Aorta (tissue), 5 donors: ENCODE measurements at places on chromosomes 11 and 22. TPM values are rescaled to one million over a fixed set of nuclear protein-coding genes. Genes with fewer than 3 reads are reported as not detected.

- DNase-seq: no peak
- no peaks in the 10 kb centered on the region for H3K27me3 ChIP-seq
- H3K36me3 ChIP-seq: no peaks in the 10 kb centered on the region
- no peak overlapping the region for H3K4me3 ChIP-seq
- no peak overlapping the region for H3K27ac ChIP-seq
These were observed 95.1 kb downstream of the CCDC81 start for GRCh38 chr11:86469491-86470388.

The CRYBB2 gene
- 0.45 TPM for total RNA-seq

DNA sequence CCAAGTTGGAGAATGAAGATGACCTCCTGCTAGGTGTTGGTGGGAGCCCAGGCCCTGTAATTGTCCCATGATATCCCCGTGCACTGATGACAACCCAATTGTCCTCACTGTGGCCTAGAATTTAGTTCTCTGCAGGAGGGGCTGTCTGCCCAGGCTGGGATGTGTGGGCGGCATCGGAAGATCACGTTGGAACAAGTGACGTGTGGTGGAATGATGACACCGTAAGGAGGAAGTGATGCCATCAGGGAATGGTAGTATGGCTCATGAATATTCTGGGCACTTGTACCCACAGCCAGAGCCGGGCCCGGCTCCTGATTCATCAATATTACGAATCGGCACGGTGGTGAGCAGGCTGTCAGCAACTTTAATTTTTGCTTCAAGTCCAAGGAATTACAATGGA is 111.6 kb downstream of the MIAT start:
- no peak for DNase-seq
- H3K27ac ChIP-seq: no peak overlapping the region
- no peaks in the 10 kb centered on the region for H3K27me3 ChIP-seq
- H3K4me3 ChIP-seq: no peak overlapping the region
- no peaks in the 10 kb centered on the region for H3K4me1 ChIP-seq

GRCh38 chr11:116615211-116615865 is 157.4 kb downstream of the BUD13 start:
- DNase-seq: no peak
- no peaks in the 10 kb centered on the region for H3K36me3 ChIP-seq
- H3K4me3 ChIP-seq: no peak overlapping the region
- no peak overlapping the region for H3K27ac ChIP-seq
- H3K4me1 ChIP-seq: no peaks in the 10 kb centered on the region

DNA sequence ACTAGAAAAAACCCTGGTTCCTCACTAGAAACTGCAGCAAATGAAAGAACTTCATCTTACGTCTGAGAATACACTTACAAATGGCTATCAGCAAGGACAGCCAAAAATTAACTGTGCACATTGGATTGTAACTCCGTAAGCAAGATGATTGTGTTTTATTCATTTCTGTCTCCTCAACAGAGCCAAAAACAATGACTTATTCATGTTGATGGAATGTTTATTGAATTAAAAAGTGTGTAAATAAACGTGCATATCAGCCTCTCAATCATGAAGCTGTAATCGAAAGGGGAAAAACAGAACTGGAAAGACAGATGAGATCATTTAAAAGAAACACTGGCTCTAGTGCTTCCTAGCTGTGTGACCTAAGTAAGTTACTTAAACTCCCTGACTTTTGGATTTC is 307.5 kb upstream of the ZC3H12C start:
- no peaks in the 10 kb centered on the region for H3K4me1 ChIP-seq
- no peaks in the 10 kb centered on the region for H3K27me3 ChIP-seq
- no peak for DNase-seq
- H3K27ac ChIP-seq: no peak overlapping the region
- H3K36me3 ChIP-seq: no peaks in the 10 kb centered on the region
- no peak overlapping the region for H3K4me3 ChIP-seq

DNA sequence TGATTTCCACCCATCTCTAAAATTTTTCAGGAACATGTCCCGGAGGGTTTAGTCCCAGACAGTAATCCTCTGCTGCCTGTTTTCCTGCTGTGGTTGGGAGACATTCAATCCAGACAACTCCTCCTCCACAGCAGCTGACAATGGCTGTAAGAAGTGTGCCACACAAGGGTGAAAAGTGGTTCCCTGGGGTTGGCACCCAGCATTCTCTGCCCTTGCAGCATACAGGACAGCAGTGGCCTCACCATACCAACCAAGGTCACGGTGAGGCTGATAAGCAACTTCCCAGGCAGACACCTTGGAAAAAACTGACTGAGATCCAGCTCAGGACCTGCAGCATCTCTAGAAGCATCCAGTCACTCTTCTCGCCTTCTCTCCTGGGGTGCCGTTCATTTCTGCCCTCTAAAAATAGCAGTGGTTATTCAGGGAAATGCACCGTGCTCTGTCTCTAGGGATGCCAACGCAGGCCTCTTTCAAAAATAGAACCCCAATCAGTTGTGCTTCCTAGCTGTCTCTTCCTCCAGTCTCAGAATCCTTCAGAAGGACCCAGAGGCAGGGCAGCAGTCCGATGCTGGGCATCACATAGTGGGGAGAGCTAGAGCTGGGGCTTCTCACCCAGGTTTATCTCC is 241.0 kb downstream of the TENM4 start:
- H3K4me1 ChIP-seq: no peaks in the 10 kb centered on the region
- no peak overlapping the region for H3K27ac ChIP-seq
- no peaks in the 10 kb centered on the region for H3K36me3 ChIP-seq
- no peak overlapping the region for H3K4me3 ChIP-seq

GRCh38 chr11:72821920-72822799 is 7.9 kb downstream of the ATG16L2 start:
- no peaks in the 10 kb centered on the region for H3K4me1 ChIP-seq
- peak overlapping the region; percentile 43 for H3K27ac ChIP-seq

The MMP10 gene
- total RNA-seq: not detected

GRCh38 chr11:77789731-77790476 is 30.6 kb downstream of the RSF1 start:
- no peaks in the 10 kb centered on the region for H3K27me3 ChIP-seq
- DNase-seq: no peak
- H3K4me1 ChIP-seq: no peaks in the 10 kb centered on the region

The MACROD1 gene
- total RNA-seq: 19.0 TPM

The MEI1 gene
- total RNA-seq: 2.0 TPM

The MS4A1 gene
- total RNA-seq: 1.1 TPM

GRCh38 chr11:68601147-68601546 is 83.2 kb upstream of the GAL start:
- DNase-seq: no peak
- H3K4me1 ChIP-seq: no peaks in the 10 kb centered on the region
- H3K27me3 ChIP-seq: no peaks in the 10 kb centered on the region
- no peak overlapping the region for H3K27ac ChIP-seq
- peaks cover 11% of the 10 kb centered on the region for H3K36me3 ChIP-seq
- no peak overlapping the region for H3K4me3 ChIP-seq

DNA sequence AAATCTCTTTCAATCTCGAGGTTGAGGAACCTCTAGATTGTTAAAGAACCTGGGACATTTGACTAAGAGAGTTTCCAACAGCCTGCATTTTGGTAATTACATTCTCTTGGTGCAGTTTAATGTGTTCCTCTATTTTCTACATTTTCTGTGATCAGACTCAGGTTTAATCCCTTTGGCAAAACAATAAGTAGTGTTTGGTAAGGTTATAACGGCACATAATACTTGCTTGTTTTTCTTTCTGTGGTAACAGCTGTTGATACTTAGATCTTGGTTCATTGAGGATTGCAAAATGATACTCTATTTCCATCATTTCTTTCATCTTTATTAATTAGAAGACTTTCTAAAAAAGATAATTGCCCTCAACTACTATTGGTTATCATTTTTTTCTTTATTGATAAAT is 271.3 kb downstream of the SBF2 start:
- H3K27me3 ChIP-seq: no peaks in the 10 kb centered on the region
- H3K4me3 ChIP-seq: no peak overlapping the region
- H3K36me3 ChIP-seq: no peaks in the 10 kb centered on the region
- DNase-seq: no peak
- no peaks in the 10 kb centered on the region for H3K4me1 ChIP-seq

- no peak overlapping the region for H3K4me3 ChIP-seq
- no peaks in the 10 kb centered on the region for H3K4me1 ChIP-seq
- H3K27me3 ChIP-seq: no peaks in the 10 kb centered on the region
- DNase-seq: no peak
These were observed 88.3 kb downstream of the OSBP2 start for GRCh38 chr22:30783021-30783420.

The SAA4 gene
- total RNA-seq: 0.84 TPM

DNA sequence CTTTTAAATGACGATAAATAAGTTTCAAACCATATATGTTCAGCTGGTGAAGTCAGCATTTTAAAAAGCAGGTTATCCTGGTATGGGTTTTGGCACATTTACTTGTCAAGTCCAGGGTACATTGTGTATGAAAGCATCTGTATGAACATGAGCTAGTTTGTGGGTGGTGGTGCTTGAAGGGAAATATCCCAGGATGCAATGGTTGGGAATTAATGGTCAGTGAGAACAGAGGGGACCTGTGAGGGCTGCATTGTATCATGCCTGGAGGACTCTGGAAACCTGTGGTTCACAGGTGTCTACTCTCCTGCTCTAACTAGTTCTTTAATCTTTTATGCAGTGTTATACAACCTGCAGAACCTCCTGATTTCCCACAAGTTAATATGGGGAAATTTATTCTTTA is 5.8 kb downstream of the DEPDC7 start:
- H3K4me3 ChIP-seq: no peak overlapping the region
- DNase-seq: no peak
- H3K27me3 ChIP-seq: no peaks in the 10 kb centered on the region
- no peak overlapping the region for H3K27ac ChIP-seq
- no peaks in the 10 kb centered on the region for H3K36me3 ChIP-seq

- H3K4me3 ChIP-seq: peak overlapping the region; percentile 79
- H3K27ac ChIP-seq: peak overlapping the region; percentile 96
- no peaks in the 10 kb centered on the region for H3K27me3 ChIP-seq
- H3K36me3 ChIP-seq: no peaks in the 10 kb centered on the region
- DNase-seq: peak; percentile 88
- no peaks in the 10 kb centered on the region for H3K4me1 ChIP-seq
These were observed 707 bp upstream of the FTH1 start for GRCh38 chr11:61967924-61968757.

DNA sequence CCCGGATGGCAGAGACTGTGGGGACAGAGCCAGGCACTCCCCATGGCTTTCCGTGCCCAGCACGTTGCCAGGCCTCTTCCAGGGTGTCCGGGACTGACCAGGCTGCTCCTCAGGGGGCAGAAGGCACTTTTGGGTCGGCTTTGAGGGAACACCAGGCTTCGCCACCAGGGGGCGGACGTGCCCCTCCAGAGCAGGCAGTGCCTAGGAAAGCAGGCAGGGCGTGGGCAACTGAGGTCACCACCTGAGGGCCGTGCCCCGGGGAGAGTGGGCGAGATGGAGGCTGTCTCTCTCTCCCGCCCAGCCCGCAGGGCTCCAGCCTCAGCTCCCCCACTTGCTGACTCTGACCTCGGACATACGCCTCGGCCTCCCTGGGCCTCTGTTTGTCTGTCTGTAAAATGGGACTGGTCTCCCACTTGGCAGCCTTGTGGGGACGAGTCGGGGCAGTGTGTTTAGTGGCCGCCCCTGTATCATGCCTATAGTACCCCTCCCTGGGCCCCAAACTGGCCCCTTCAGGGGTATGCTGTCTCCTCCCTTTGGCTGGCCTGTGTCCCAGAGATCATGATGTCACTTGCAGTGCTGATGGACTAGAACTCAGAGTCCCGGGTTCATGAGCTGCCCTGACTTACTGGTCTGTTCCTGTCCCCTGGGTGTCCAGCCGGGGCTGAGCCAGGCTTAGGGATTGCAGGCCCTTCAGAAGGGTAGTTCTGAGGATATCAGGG is 4.4 kb upstream of the PRR5 start:
- no peak overlapping the region for H3K27ac ChIP-seq
- H3K27me3 ChIP-seq: no peaks in the 10 kb centered on the region
- peak; percentile 81 for DNase-seq
- H3K36me3 ChIP-seq: no peaks in the 10 kb centered on the region
- H3K4me1 ChIP-seq: no peaks in the 10 kb centered on the region

DNA sequence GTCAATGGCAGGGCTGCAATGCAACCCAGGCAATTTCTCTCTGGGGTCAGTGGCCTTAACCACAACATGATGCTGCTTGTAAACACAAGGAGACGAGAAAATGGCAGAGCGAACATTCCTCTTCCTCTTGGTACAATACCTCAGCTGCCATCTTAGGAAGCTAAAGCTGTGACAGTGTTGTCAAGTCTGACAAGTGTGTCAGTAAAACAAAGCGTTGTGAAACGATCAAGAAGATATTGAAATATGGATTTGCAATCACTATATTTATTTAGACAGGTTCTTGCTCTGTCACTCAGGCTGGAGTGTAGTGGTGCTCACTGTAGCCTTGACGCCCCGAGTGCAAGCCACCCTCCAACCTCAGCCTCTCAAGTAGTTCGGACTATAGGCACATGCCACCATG is 14.5 kb upstream of the USP47 start:
- no peaks in the 10 kb centered on the region for H3K27me3 ChIP-seq
- no peak overlapping the region for H3K27ac ChIP-seq
- no peaks in the 10 kb centered on the region for H3K4me1 ChIP-seq
- no peaks in the 10 kb centered on the region for H3K36me3 ChIP-seq

DNA sequence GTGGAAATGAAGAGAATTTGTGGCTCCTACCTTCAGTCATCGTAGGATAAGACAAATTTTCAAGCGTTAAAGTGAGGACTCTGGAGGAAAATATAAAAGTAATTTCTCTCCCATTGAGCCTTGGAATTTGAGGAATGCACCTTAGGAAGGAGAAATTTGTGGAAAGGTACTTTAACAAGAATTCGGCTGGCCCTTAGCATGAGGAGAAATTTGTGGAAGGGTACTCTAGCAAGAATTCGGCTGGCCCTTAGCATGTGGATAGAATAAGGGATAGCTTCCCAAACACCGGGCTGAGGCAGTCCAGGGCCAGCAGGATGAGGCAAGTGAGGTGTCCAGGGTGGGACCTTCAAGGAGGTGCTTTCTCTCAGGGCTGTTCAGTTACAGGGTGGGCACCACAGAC is 33.2 kb upstream of the FAR1 start:
- no peaks in the 10 kb centered on the region for H3K36me3 ChIP-seq
- no peak overlapping the region for H3K27ac ChIP-seq

The OR8B4 gene
- not detected for total RNA-seq
